SK-N-SH (cell line): ENCODE measurements at places on chromosomes 1 and 21. TPM values are rescaled to one million over a fixed set of nuclear protein-coding genes. Genes with fewer than 3 reads are reported as not detected.

GRCh38 chr1:65762081-65762862 lies 30.4 kb upstream of the PDE4B start:
- no peak for DNase-seq

- DNase-seq: no peak
Measured at GRCh38 chr1:118073648-118074435, 111.2 kb downstream of the SPAG17 start.

DNA sequence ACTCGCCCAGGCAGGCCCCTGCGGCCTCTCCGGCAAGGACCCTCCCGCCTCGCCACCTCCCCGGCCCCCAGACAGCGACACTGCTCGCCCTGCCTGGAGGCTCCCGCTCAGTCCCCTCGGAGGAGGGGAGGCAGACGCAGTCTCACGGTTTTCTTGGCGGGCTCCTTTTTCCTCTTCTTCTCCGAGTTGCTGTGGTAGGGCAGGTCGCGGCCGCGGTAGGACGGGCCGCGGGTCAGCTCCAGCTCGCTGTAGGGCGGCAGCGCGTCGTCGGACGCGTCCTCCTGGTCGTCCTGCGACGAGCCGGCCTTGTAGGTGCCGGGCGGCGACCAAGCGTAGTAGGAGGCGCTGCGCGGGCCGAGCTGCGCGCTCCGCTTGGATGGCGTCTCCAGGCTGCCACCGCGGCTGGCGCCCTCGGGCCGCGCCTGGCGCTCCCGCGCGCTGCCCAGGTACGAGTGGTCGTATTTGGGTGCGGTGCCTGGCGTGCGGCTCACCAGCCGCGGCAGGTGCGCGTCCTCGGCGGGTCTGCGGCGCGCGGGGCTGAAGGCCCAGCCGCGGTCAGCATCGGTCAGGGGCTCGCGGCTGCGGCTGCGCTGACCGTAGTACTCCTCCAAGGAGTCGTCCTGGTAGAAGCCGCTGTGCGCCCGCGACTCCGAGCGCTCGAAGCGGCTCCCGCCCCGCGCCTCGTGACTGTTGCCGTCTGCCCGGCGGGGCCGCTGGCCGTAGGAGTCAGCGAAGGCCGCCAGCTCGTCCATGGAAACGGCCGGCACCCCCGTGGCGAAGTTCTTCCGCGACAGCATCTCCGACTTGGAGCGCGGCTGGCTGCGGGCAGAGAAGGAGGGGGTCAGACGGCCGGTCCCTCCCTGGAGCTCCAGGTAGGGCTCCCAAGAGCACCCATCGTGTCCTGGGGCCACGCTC lies 44.8 kb upstream of the TADA1 start:
- DNase-seq: peak; percentile 47

Gene PLA2G5
- not detected in 2 replicates for polyA plus RNA-seq

- no peak for DNase-seq
Measured at GRCh38 chr1:101221945-101222429, 14.8 kb upstream of the S1PR1 start.

DNA sequence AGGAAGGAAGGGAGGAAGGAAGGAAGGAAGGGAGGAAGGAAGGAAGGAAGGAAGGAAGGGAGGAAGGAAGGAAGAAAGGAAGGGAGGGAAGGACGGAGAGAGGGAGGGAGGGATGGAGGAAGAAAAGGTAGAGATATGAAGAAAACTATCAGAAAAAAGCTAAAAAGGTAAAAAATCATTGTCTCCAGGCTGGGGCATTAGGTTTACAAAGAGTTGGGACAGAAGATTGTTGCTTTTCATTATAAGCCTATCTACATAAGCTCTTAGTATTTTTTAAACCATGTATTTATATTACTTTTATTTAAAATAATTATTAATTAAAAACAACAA lies 7.2 kb upstream of the PINK1 start:
- DNase-seq: no peak

DNA sequence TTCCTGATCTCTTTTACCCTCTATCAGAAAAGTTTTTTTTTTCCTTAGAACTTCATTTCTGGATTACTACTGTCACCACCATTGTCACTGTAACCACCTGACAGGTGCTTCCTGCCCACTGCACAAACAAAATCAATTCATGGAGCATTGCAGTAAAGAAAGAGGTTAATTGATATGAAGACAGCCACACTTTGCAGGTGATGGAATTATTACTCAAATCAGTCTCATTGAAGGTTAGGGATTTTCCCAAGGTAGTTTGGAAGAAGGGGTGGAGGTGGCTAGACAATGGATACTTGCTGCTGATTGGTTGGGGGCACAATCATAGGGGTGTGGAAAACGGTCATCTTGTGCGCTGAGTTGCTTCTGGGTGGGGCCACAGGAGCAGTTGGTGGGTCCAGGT lies 230.8 kb upstream of the CACYBP start:
- DNase-seq: no peak

DNA sequence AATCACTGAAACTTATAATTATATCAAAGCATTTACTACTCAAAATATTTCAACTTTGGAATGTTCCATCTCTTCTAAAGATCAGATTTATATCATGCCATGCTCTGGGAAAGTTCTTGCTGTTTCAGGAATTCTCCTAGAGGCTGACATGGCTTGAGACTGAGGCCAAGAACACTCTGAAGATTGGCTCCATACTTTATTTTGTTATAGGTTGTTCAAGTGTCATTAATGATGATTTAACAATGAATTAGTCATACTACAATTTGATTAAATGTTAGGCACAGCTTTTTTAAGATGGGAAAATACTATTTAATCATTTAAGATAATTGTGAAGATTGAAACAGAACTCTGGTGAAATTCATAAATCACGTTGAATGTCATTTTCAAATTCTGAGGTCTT lies 255.4 kb downstream of the GREM2 start:
- DNase-seq: no peak

DNA sequence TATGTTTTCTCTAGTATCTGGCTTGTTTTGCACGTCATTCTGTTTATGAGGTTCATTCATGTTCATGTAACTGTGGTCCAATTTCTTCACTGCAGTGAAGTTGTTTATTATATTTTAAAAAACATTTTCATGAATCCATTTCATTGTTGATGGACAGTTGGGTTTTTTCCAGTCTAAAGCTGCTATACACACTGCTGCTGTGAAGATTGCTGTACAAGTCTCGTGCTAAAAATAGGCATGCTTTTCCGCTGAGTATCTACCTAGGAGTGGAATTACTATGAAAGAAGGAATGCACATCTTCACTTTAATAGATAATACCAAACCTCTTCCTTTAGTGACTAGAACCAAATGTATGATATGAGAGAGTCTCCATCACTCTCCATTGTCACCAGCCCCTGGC lies 49.0 kb upstream of the ETS2 start:
- no peak for DNase-seq

DNA sequence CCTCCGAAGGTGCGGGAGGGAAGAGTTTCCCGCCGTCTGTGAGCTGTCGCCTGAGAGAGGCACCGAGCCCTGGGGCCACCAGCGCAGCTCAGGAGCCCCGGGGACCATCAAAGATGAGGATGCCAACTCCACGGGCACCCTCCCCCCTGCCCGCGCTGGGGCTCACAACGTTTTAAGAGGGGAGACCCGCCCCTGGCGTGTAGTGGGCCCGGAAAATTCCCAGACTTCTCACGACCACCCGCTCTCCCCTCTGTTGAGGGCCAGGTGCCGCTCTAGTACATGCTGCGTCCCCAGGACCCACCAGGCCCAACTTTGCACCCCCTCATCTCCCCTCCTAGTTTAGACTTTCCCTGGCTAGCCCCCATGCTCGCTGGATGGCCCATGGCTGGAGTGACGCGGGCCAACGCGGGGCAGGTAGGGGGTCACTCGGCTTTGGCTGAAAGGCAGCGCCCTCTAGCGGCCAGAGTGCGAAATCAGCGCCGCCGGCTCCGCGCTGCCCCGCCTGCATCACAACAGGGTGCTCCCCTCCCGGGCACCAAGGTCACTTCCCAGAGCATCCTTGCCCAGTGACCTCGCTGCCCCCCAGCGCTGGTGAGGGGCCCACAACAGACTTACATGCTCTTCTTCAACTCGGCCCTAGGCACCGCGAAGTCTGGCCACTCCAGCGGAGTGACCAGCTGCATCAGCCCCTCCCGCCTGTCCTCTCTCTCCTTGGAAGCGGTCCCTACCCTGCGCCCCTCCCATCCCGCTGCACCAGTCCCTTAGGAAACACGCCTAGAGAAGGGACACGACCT lies 1.8 kb downstream of the CD160 start:
- peak; percentile 88 for DNase-seq

GRCh38 chr1:235525314-235525713 lies 21.1 kb upstream of the B3GALNT2 start:
- DNase-seq: no peak

Gene RLF
- 2.3 and 3.0 TPM in 2 replicates for polyA plus RNA-seq
